ENCODE measurements at places on chromosomes 12 and 14.
A peak's percentile ranks its signal among the peaks of the same experiment; 100 is the strongest.

- no peak for DNase-seq
Measured at GRCh38 chr14:81474148-81474492, 59.5 kb downstream of the SEL1L start.

DNA sequence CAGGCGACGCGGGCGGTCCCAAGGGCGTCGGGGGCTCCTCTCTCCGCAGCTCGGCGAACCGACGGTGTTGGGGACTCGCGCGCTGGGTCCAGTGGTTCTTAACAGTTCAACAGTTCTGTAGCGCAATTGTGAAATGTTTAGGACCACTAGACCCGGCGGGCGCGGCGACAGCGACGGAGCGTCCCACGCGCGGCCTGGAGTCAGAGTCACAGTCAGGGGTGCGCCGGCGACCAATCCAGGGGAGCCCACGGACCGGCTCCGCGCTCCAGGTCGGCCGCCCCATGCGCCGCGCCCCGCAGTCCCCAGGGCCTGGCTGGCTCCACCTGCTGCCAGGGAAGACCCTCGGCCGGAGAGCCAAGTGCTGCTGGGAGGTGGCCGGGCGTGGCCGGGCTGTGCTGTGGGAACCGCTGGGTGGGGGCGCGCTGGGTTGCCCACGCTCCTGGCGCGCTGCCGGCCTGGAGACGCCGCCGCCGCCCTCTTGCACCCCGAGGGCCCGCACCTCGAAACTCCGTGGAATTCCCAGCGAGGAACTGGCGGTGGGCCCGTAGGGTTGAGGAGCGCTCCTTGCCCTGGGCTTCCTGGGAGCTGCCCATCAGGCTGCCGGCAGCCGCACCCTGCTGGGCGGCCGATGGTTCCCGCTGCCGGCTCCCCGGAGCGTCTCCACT lies 20.9 kb upstream of the KIF26A start:
- no peak for DNase-seq

GRCh38 chr12:57243521-57244311 lies 7.3 kb downstream of the STAC3 start:
- DNase-seq = peak; percentile 80

GRCh38 chr14:94945615-94946014 lies 175.7 kb upstream of the GSC start:
- no peak for DNase-seq

DNA sequence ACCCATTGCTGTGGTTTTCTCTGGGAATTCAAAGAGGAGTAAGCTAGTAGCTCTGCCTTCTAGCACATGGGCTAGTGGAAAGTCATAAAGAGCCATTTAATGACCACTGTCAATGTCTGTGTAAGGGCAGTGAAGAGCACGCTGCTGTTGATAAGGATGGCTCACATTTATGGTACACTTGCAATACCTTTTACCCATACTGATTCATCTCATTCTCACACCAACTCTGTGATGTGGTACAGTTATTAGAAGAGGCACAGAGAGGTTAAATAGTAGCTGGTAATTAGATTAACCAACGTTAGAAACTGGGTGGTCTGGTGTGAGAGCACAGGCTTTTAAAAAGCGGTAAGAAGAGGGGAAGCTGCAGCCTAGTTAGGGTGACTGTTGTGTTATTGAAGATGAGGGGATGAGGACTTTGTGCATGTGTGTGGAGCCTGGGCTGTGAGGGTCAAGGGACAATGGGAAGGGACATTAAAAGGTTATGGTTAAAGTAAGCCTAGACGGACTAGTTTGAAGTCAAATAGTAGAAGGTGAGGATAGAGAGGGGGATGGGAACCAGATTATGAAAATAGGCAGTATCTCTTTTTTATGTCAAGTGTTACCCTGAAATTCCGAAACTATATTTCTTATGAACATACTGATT lies 25.2 kb downstream of the RASSF3 start:
- DNase-seq = no peak
